CD4-positive, alpha-beta T cell treated with Interferon alpha-2 for 1 hour (primary cell): ENCODE measurements at places on chromosomes 13 and 19.
A peak's percentile ranks its signal among the peaks of the same experiment; 100 is the strongest.

DNA sequence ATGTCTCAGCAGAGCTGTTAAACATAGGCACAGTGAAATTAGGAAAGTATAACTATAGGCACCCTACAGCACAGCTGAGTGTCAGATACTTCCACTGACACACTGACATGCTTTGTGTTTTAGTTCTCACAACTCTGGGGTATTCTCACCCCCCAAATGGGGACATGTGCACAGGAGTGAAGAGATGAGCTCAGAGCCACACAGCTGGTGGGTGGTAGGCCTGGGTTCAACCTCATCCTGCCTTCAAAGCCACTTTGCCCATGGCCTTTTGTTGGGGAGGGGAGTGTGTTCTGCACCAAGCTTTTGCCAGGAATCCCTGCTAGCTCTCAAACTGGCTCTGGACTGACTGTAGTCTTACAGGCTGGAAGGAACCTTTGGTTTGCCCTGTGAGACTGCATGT, 1.7 kb upstream of the SLC35E1 start:
- no peak for DNase-seq

DNA sequence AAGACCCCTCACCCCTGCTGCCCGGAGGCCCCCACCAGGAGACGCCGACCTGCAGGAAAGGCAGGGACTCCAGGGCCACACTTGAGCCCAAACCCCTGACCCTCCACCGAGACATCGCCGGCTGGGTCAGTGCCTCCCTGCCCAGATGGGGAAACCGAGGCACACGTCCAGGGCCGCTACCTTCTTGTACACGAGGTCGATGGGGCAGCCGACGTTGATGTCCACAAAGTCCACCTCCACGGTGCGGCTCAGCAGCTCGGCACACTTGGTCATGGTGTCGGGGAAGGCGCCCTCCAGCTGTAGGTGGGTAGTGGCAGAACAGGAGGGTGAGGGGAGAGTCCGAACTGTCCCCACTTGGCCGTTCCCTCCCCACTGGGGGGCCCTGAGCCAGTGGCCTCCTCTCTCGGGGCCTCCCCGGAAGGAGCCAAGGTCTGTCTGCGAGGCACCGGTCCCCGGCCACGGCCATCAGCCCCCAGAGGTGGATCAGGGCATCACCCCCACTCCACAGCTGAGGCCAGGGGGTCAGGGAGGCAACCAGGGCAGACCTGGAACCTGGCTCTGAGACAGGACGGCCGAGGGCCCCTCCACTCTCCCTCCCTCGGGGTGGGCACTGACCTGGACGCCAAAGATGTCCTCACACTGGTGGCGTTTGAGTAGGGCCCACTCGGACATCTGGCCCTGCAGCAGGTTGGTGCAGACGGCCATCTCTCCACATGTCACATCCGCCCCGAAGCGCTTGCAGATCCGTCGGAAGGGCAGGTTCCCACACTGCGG, 3.0 kb upstream of the PRR22 start:
- DNase-seq, result no peak

DNA sequence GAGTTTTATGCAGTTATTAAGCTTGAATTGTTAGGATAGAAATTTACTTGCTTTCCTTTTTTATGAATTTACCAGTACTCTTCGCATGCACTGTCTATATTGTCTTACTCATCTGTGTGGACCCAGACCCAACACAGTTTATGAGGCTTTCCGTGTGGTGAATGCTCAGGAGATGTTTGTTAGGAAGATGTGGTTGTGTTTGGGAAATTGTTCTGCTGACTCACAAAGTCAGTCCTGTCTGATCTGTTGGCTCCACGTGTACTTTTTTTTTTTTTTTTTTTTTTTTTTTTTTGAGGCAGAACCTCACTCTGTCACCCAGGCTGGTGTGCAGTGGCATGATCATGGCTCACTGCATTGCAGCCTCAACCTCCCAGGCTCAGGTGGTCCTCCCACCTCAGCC, 532.5 kb downstream of the LMO7 start:
- no peak for DNase-seq

DNA sequence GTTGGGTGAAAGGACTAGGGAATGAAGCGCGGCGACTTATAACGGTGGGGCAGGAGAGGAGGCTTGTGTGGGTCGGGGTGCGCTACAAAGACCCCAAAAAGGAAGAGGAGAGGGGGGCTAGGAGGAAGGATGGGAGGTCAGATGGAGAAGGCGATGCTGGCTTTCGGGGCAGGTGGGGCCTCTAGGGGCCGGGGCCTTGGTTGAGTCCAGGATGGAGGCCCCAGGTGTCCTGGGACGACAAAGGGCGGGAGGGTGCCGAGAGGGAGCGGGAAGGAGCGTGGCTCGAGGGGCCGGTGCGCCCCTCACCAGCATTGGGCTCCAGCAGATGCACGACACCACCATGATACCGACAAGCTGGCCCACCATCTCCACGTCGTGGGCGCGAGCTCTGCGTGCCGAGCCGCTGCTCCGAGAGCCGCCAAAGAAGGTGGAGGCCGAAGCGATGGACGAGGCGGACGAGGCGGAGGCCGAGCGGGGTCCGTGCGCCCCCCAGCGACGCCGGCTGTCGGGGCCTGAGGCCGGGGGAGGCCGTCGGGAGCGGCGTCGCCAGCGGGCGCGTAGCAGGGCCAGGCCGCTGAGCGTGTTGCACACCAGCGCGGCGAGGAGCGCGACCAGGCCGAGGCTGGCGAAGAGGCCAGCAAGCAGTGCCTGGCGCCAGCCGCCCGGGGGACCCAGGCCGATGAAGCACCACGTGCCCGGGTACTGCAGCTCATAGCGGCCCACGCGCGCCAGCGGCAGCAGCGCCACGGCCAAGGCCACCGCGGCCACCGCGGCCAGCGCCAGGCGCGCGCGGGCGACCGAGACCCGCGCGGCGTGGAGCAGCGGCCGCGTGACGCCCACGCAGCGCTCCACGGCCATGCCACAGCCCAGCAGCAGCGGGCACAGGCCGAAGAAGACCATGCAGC, 1.8 kb downstream of the PTGER1 start:
- DNase-seq, result no peak

GRCh38 chr13:113297370-113298042, 467 bp downstream of the LAMP1 start:
- DNase-seq, result peak; percentile 73

GRCh38 chr19:40147693-40148347, 43.4 kb upstream of the MAP3K10 start:
- no peak for DNase-seq

GRCh38 chr19:38543807-38544568, 73.8 kb downstream of the MAP4K1 start:
- DNase-seq, result peak; percentile 54

DNA sequence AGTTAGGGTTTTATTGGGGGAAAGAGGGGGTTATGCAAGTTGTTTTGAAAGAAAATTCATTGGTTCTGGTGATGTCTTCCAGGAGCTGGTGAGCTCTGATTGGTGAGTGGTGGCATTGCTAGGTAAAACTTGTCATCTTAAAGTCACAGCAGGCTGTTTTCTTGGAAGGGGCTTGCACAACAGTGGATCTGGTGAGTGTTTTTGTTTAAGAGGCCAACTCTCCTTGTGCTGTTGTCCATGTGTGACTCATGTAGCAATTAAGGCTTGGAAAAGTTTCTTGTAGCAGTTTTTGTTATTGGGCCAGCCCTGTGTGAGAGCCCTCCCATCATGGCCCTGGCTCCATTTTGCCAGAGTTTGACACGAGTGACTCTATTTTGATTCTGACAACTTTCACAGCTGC, 109.4 kb downstream of the RFC3 start:
- no peak for DNase-seq

- no peak for DNase-seq
Observed at GRCh38 chr19:51704626-51705025, 11.5 kb downstream of the SPACA6 start.

DNA sequence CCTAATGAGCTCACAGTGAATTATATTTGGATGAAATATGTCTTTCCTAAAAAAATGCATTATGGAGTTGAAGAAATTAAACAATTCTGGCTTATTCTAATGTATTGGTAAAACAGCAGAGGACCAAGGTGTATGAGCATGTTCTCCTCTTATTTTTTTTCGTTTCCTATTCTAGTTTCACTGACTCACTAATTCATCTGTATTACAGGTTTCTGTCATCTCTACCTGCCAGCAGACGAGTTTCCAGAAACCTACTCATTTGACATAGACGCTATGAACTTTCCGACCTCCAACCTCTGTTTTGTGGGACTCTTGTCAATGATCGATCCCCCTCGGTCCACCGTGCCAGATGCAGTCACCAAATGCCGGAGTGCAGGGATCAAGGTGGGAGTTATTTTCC, 20.3 kb downstream of the ATP12A start:
- no peak for DNase-seq

- no peak for DNase-seq
Observed at GRCh38 chr13:19981685-19982238, 23.2 kb downstream of the ZMYM2 start.
